ENCODE measurements at places on chromosomes 1 and 21.

DNA sequence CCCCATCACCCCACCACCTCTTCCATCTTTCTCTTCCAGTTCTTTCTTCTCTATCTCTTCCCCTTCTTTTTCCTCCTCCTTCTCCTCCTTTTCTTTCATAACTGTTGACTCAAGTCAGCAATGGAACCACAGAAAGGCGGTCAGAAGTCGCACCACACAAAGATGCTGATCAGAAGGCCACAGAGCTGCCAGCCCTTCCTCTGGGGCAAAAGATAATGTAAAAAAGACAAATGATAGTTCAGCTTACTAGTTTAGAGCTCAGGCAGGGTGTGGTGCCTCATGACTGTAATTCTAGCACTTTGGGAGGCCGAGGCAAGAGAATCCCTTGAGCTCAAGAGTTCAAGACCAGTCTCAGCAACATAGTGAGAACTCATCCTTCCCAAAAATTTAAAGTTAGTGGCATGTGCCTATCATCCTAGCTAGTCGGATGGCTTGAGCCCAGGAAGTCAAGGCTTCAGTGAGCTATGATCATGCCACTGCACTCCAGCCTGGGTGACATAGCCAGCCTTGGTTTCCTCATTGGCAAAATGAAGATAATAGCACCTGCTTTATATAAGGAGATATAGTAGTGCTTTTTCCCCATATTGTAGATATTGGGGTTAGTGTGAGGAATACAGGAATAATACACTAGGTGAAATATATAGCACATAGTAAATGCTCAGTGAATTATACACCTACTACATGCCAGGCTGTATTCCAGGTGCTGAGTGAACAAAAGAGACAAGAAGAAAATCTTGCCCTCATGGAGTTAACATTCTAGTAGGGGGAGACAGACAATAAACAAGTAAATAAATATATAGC is 12.5 kb upstream of the IGSF3 start:
- no peak for DNase-seq

GRCh38 chr1:200629876-200630514 is 9.4 kb upstream of the KIF14 start:
- no peak for DNase-seq

DNA sequence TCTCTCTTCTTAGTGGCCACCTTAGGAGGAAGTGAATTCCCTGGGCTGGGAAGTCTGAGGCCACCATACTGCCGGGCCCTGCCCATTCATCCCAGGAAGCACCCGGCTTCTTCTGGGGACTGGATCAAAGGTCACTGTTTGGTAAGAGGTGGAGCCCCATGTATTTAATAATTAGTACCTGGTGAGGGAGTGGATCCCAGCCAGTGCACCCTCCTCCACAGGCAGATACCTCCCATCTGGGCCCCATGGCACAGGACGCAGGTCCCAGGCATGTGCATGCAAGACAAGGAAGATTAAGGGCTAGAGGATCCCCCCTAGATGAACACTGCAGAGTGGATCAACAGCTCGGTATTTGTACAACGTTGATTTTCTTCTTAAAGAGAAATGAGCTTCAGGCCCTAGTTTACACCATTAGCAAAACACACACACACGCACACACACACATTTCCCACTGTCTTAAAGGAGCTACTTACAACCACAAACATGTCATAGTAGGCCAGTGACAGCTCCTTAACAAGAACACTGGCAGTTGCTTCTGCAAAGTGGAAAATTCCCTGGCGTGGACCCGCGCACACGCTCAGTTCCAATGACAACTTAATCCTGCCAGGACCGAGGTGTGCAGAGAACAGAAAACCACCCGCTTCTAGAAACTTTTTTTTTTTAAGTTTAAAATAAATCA is 90.7 kb downstream of the MRPL37 start:
- no peak for DNase-seq

GRCh38 chr1:209291715-209292114 is 291.8 kb upstream of the CAMK1G start:
- DNase-seq, result no peak

GRCh38 chr1:55141295-55141893 is 73.8 kb downstream of the USP24 start:
- no peak for DNase-seq

DNA sequence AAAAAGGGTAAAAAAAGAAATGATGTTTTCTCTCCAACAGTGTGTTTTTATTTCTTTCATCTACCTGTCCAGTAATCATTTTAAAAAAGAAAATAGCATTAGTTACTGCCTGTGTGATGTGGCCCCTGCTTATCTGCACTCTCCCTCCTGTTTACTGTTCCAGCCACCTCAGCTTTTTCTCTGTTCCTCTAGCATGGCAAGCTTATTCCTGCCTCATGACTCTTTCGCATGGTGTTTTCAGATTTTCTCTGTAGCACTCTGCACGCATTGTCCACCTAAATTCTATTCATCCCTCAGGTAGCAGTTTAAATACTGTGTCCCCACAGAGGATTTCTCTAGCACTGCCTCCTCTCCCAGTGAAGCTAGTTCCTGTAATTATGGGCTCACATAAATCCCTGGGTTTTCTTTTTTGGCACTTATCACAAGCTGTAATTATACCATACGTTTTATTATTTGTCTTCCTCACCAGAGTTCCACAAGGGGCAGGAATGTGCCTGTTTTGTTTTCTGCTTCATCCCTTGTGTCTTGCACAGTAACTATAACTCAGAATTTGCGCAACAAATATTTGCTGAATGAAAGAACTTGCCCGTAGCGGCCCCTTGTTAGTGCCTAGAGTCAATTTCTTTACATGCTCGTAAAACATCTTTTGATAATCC is 51.4 kb upstream of the LRIG2 start:
- no peak for DNase-seq

- no peak for DNase-seq
These were observed 47.9 kb upstream of the EDN2 start for GRCh38 chr1:41532206-41532975.

DNA sequence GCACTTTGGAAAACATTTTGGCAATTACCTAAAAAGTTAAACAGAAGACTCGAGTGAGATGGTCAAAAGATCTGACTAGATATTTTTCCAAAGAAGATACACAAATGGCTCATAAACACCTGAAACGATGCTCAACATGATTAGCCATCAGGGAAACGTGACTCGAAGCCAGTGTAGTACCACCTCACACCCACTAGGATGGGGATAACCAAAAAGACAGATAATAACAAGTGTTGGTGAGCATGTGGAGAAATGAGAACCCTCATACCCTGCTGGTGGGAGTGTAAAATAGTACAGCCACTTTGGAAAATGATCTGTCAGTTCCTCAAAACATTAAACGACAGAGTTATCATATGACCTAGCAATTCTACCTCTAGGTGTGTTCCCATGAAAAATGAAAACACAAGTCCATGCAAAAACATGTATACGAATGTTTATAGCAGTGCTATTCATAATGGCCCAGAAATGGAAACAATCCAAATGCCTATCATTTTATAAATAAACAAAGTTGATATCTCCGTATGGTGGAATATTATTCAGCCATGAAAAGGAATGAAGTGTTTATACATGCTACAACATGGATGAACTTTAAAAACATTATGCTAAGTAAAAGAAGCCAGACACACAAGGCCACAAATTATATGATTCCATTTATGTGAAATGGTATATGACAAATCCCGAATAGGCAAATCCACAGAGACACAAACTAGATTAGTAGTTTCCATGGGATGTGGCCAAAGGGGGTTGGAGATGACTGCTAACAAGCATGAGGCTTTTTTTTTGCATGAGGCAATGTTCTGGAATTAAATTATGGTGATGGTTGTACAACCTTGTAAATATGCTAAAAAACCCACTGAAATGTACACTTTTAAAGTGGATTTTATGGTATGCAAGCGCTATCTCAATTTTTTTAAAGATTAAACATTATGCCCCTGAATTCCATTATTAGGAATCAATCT is 625.3 kb downstream of the KIF26B start:
- no peak for DNase-seq

GRCh38 chr1:154838461-154838860 is 31.6 kb downstream of the KCNN3 start:
- no peak for DNase-seq

- DNase-seq, result no peak
These were observed 55.0 kb downstream of the HUNK start for GRCh38 chr21:31927689-31928353.

GRCh38 chr1:197462539-197462938 is 194.5 kb downstream of the CRB1 start:
- no peak for DNase-seq

- peak; percentile 67 for DNase-seq
These were observed 257.5 kb upstream of the PTBP2 start for GRCh38 chr1:96464066-96464465.

DNA sequence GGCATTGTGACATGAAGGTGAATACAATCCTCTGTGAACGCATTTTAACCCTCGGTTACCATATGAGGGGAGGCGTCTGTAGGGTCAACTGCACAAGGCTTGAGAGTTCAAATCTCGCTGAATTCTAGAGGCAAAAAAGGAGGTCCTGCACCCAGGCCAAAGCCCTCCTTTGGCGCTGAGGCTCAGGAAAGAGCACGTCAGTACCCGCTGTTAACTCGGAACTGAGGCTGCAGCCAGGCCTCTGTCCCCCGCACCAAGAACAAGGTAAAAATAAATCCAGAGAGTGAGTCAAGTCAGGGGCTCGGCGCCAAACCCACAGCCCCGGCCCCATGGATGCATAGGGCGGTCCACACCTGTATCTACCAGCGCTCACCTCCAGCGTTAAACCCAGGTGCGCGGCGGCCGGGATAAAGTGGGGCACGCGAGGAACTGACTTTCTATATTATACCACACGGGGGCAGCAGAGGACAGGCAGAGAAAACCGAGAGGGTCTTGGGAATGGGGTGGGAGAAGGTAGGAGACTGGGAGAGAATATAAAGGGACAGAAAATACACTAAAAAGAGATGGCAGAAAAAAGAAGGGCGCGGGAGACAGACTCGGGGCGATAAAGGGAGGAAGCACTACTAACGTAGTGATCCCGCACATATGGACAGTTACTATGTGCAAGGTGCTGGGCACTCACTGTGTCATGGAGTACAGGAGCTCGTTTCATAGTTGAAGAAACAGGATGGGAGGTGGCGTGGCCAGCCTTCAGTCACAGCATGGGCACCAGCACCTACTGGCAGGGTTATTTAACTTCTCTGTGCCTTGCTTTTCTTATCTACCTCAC is 54.9 kb downstream of the DMRTA2 start:
- DNase-seq, result peak; percentile 31

- peak; percentile 78 for DNase-seq
These were observed 5.2 kb upstream of the FCER1G start for GRCh38 chr1:161209790-161210409.

- no peak for DNase-seq
These were observed 52.0 kb downstream of the TRIM11 start for GRCh38 chr1:228354390-228355320.

DNA sequence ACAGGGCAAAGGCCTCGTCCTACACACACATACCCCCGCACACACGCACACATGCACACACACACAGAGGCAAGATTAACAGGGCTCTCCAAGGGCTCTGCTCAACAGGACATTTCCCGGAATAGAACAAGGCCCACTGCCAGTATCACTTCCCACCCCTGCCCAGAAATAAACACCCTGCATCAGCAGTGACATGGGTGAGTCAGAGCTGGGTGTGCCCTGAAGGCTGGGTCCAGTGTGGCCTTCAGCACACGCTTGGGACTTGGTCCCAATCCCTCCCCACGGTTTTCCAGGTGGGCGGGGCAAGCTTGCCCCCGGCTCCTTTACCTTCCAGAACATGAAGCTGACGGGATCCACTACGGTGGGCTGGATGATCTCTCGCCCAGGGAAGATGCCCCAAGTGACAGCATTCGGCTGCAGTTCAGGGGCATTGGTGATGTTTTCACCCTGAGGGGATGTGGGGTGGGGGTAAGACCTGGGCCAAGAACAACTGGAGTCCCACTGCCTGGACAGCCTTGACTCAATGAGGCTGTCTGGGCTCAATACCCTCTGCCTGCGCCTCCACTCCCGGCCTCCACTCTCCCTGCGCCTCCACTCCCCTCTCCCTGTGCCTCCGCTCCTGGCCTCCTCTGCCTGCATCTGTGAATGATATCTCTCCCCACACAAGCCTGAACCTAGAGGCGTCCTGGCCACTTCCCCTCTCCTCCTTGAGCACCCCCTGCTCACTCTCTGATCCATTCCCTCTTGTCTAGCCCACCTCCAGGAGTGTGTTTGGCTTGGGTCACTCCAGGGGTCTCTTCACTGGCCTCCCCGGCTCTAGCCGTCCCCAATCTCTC is 14.7 kb downstream of the MTHFR start:
- peak; percentile 80 for DNase-seq

DNA sequence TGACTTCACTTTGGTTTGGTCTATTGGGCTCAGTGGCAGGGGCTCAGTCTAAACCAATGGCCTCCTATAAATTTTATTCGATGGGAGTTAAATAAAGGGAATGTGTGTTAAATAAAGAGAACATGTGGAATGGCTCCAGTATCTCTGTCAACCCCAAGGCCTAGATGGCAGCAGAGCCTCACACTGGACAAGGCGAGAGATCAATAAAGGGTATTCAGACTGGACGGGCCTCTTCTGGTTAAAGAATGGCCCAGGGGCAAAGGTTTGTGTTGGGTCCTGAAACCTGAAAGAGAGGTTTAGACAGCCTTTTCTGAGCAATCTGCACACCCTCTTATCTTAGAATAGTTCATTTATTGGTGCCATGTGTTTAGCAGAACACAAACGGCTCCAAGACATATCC is 34.7 kb downstream of the SH3BP5L start:
- DNase-seq, result no peak

DNA sequence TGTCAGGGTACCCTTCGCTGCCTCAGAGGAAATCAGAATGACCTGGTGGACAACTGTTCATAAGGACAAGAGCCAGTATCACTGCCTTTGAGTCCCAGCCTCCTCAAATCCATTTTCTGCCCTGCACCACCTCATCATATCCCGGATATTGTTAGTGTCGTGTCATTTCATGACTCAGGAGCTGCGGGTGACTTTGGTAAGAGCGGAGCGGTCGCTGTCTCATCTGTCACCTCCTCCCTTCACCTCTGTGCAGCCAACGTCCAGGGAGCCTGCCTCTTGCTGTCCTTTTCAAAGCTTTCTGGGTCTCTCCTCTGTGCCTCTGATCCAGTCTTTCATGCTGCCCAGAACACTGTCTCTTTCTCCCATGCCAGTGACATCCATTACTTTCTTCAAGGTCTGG is 7.0 kb upstream of the C1orf198 start:
- DNase-seq, result no peak

DNA sequence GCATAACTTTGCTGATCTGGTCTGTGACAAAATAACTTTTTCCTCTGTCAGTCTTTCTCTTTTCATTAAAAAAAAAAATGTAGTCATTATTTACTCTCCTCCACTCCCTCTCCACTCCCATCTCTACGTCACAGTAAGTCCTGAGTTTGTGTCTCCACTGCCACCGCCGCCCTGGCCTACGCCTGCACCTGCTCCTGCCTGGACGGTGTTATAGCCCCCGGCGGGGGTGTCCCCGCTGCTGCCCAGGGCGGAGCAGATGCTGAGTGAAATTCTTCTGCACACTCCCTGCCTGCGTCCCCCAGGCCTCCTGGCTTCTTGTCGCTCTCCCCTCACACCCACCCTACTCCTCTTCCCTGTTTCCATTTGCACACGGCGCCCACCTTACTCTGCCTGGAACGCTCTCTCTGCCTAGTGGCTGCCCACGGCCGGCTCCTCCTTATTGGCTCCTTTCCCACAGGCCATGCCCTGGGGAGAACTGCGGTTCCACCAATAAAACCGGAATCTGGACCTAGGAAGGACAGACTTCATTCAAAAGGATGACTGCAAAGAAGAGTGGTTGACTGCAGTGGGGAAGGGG is 55.2 kb upstream of the C1orf174 start:
- DNase-seq, result no peak

- DNase-seq, result peak; percentile 27
These were observed 60.1 kb upstream of the NEK2 start for GRCh38 chr1:211735208-211736170.

Data from right hindlimb (tissue), 1 donor.